ENCODE measurements at places on chromosomes 12 and 14.

- DNase-seq = no peak
Observed at GRCh38 chr12:76449583-76449982, 101.4 kb upstream of the BBS10 start.

DNA sequence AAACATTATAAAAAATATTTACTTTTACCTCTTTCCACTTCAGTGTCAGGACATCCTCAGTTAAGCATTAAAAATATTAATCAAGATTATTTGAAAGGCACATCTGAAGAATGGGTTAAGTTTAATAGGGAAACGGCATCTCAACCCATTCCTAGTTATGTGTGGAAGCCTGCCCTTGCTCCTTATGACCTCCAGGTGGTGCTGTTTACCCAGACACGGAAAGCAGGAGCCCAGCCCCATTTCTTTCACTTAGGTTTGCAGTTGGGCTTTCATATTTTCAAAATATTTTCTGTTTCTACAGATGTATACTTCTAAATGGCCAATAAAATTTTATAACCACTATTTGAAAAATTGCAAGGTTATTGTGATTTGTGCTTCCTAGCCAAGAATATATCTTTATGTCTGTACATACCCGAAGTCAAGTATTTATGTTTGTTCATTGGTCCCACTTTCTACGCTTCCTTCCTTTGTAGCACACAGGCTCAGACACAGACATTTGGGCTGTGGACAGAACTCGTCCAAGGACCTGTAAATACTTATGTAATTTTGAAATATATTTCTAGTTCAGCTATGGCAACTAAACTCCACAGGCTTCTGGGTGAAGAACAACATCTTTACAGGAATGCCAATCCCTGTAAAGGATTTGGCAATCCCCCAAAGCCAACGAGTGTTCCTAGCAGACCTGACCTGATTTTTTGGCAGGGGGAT lies 247.1 kb downstream of the AKAP6 start:
- DNase-seq = no peak

- no peak for DNase-seq
Observed at GRCh38 chr12:110927546-110927945, 7.2 kb upstream of the MYL2 start.

DNA sequence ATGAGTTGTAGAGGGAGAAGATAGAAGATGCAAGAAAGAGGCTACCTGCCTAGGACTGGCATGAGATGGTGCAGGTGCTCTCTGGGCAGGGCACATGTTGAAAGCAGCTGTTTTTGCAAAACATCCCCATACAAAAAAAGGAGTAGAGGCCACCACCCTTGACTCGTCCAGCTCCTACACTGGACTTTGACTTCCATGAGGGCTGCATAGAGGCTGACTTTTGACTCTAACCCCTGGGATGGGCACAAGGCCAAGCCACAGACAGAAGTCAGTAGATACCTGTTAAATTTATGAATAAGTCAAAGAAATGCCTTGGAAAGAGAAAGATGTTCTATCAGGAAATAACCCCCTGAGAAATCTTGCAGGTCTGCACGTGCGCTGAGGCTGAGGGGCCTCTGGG lies 1139.1 kb upstream of the TMEM132C start:
- DNase-seq = no peak

- DNase-seq = no peak
Observed at GRCh38 chr12:38543151-38543550, 226.6 kb downstream of the ALG10B start.

DNA sequence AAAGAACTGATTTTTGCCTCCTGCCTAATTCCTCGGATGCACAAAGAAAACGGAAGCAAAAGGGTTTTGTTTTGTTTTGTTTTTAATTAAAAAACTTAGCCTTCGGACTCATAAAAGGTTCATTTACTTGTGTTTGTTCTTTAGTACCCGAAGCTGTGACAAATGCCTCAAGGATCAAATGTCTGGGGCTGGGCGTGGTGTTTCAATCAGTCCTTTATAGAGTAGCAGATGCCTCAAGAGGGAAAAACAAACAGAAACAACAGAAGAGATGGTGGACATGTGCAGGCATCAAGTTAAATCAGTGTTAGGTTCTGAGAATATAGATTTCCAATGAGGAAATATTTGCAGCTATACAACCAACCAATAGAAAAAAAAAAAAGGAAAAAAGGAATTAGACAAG lies 1.6 kb upstream of the WIF1 start:
- DNase-seq = no peak

DNA sequence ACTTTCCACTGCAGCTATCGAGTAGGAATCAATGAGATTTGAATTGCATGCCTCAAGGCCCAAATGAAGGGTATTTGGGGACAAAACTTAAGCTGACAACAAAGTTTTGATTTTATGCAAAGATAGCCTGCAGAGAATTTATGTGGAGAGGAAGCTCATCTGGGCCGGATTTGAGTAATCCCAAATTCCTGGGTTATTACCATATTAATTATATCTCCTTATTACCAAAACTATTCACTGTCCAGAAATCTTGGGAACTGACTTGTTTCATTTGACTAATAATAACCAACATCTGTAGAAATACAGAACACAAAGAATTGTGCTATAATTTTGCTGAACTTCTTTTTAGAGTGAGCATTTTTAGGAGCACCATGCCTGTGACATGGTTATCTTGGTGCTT lies 70.4 kb downstream of the KITLG start:
- DNase-seq = no peak

- DNase-seq = no peak
Observed at GRCh38 chr14:101071493-101071906, 168.0 kb upstream of the RTL1 start.

- DNase-seq = peak; percentile 50
Observed at GRCh38 chr12:49109641-49110463, 795 bp downstream of the LMBR1L start.

DNA sequence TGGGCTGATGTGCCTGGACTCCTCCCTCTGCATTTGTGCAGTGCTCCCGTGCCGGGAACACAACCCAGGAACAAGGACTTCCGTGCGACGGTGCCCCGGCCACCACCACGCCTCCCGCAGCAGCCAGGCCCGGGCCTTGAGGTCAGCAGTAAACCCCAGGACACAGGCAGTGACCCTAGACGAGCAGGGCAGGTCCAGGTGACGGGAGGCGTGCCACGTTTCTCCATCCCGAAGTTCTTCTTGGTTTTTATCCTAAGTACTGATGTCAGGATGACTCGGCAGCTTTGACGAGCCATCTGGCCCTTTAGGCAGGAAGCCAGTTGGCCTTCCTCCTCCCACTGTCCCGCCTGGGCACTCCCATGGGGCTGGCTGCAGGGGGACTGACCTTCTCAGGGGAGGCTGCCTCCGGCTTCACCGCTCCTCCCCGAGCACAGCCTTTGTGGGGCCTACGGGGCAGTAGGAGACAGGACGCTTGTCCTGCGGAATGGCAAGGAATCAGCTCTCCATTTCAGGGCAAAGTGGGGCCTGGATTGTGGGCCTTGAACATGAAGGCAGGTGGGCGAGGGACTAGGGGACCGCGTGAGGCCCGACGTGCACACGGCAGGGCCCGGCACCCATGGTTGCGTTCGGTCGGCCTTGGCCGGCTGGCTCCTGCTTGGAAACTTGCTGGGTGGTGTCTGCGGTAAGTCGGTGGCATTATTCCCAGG lies 94.1 kb downstream of the FBXL14 start:
- DNase-seq = peak; percentile 74

- DNase-seq = no peak
Observed at GRCh38 chr14:95260537-95261361, 59.0 kb downstream of the CLMN start.

DNA sequence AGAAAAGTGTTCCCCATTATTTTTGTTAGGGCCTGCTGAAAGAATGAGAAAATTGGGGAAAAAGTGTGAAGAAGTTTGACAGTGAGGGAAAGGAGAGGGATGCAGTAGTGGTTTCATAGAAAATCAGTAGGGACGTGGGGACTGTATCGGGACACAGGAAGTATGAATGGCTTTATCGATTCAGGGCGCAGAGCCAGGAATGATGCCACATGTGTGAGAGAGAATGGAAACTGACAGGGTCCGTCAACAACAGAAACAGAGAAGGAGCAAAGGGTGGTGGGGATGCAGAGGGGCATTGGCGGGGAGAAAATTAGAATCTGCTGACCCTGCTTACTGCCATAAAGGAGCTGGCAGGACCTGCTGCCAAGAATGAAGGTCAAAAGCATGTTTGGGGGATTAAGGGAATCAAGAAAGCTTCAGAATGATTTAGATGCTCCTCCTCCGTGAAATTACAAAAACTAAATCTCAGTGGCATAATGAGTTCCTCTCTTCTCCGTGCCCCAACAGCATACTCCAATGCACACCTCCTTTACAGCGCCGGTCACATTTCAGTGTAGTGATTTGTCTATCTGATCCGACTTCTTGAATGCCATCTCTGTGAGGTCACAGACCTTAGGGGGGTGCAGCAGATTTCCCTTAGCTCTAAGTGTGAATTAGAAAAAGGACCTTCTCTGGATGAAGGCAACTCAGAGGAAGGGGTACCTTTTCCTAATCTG lies 92.6 kb downstream of the EMP1 start:
- no peak for DNase-seq

DNA sequence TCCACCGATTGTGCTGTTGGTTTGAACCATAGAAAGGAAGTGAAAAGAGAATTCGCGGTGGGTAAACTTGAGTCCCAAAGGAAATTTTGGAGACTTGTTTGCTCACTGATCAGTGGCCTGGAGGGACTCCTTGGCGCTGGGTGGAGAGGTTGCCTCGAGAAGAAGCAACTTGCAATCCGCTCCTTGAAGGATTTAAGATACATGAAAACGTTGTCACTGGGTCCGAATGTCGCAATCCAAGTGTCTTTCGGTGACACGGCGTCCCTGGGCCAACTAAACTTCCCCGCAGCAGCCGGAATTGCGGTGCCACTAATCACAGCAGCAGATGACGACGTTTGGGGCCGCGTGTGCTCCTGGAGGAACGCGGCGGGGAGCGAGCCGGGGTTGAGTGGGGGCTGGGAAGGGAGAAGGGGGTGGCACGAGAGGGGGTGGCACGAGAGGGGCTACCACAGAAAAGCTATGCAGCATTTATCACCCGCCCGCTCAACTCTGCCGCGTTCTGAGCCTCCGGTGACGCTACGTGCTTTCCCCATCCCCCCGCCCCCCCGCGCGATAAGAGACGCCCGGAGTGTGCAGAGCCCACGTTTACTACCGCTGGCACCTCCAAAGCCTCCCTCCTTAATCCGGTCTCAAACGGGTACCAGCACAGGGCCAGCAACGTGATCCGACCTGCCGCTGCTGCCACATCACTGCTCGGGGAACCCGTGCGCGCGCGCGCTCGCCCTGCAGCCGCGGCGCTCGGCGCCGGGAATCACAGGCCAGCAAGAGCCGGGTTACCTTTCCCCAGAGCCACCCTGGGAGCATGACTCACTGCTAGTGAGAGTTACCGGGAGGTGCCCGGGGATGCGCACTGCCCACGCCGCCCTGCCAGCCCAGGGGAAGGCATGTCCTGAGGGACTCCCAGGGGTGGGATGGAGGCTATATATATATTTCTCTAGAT lies 833 bp upstream of the BHLHE41 start:
- peak; percentile 84 for DNase-seq

- DNase-seq = no peak
Observed at GRCh38 chr12:14157088-14157747, 175.8 kb upstream of the GRIN2B start.

DNA sequence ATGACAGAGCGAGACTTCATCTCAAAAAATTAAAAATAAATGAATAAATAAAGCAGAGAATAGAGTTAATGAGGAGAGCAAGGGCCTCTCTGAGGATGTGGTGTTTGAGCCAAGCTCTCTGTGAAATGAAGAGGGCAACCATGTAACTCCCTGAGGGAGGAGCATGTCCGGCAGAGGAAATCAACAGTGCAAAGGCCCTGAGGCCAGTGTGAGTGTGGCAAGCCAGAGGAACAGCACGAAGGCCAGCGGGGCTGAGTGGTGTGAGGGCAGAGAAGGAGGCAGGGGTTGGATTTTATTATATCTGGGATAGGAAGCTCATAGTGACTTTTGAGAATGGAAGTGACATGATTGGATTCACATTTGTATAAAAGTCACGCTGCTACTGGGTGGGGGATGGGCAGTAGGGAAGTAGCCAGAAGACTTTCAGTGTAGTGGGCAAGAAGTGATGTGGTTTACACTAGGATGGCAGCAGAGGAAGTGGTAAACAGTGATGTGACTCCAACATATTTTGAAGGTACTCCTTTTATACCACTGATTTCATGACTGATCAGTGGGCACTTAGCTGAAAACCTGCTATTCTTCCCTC lies 10.3 kb upstream of the LRP1-AS start:
- peak; percentile 34 for DNase-seq

- DNase-seq = no peak
Observed at GRCh38 chr12:39011166-39011565, 105.8 kb upstream of the CPNE8 start.

GRCh38 chr12:65121049-65121955 lies at the start of gene WIF1:
TSS of gene WIF1 (minus strand) at chr12:65121305. CDS start at chr12:65121191, 114 bp downstream.
- DNase-seq = peak; percentile 43

- peak; percentile 39 for DNase-seq
Observed at GRCh38 chr12:131105736-131106348, 152.1 kb downstream of the ADGRD1 start.

DNA sequence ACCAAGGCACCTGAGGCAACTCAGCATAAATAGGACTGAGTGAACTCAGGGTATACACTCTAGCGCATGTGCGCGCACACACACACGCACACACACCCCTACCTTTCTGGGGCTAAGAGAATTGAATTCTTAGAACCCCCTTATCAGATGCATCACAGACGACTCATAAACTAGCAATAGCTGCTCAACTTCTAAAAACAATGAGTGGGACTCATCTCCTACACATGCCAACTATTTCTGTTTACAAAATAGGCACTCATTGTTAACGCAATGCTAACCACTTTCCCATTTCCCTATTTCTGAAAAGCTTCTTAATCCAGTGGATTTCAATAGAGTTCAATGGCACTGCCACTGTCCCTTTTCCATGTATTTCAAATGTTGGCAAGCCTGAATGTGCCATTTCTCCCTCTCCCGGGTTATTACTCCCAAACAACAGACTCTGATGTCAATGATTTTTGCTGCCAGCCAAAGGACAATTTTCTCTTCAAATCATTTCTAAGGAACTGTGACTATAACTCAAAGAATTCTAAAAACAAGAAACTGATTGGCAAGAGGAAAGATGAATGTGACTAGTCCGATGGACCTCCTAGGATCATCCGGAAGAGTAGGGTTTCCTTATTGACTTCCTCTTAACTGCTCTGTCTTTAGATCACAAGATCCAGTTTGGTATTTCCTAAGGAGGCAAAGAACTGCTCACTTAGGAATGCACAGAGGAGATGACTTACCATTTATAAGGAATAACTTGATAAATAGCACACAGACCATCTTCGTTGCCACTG lies 48.8 kb downstream of the SLC38A1 start:
- no peak for DNase-seq

- no peak for DNase-seq
Observed at GRCh38 chr12:26317942-26318575, 122.7 kb downstream of the SSPN start.

- DNase-seq = no peak
Observed at GRCh38 chr14:83913476-83913875, 1616.5 kb upstream of the FLRT2 start.

- no peak for DNase-seq
Observed at GRCh38 chr12:124646385-124647230, 79.2 kb upstream of the NCOR2 start.

DNA sequence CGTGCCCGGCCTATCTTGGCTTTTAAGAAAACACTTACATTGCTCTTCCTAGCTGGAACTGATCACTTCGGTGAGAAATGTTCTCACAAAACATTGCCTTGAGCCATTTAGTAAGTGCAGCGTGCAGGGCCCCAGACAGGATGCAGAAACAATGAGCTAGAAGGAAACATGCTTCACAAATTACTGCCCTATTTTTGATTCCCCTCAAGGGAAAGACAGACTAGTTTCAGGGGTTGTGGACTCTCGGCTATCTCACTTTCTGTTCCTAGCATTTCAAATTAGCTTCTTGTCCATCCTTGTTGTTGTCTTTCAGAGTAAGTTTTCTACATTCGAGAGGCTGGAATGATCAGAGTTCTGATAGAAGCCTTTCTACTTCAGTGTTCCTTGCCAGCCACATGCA lies 21.6 kb downstream of the TGFB3 start:
- DNase-seq = no peak
